ENCODE measurements at places on chromosomes 3 and 15. TPM values are rescaled to one million over a fixed set of nuclear protein-coding genes. Genes with fewer than 3 reads are reported as not detected.

- no peak for DNase-seq
Measured at GRCh38 chr15:39976291-39977274, 42.7 kb downstream of the EIF2AK4 start.

The SRGAP3 gene
- 20.6 TPM for total RNA-seq

The GCSAM gene
- total RNA-seq = 1.5 TPM

The CLDN18 gene
- total RNA-seq = not detected

The GPR87 gene
- 12.3 TPM for total RNA-seq

Measured in vagina (tissue), 2 donors.